Renal cortical epithelial cell (primary cell): ENCODE measurements at places on chromosomes 11 and 22. TPM values are rescaled to one million over a fixed set of nuclear protein-coding genes. Genes with fewer than 3 reads are reported as not detected.
A peak's percentile ranks its signal among the peaks of the same experiment; 100 is the strongest.

Gene CDON
- 5.7 and 9.4 TPM in 2 replicates for total RNA-seq

Gene HEPN1
- total RNA-seq: not detected in 2 replicates

Gene OR5P2
- 0.10 TPM in 1 of 2 replicates, not detected in the other for total RNA-seq

Gene PIWIL4
- 2.1 and 3.1 TPM in 2 replicates for total RNA-seq

Gene GRAMD4
- total RNA-seq: 55.1 and 121 TPM in 2 replicates

Gene MB
- not detected in 2 replicates for total RNA-seq

GRCh38 chr22:22914726-22915669 lies 27.4 kb downstream of the IGLL5 start:
- DNase-seq: no peak

DNA sequence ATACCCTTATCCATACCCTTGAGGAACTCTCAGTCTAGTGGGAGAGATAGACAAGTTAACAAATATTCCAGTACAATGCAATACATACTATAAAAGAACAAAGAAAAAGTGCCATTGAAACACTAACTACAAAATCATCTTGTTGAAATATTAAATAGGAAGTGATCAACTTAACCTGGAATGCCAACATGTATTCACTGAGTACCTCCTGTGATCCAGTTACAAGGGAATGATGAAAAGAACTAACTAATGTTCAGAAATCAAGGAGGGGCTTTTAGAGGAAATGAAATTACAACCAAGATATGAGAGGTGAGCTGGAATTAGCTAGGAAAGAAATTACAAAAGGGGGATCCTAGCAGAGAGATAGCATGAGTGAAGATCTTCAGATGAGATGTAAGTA lies 6.2 kb upstream of the FIBIN start:
- DNase-seq: no peak

DNA sequence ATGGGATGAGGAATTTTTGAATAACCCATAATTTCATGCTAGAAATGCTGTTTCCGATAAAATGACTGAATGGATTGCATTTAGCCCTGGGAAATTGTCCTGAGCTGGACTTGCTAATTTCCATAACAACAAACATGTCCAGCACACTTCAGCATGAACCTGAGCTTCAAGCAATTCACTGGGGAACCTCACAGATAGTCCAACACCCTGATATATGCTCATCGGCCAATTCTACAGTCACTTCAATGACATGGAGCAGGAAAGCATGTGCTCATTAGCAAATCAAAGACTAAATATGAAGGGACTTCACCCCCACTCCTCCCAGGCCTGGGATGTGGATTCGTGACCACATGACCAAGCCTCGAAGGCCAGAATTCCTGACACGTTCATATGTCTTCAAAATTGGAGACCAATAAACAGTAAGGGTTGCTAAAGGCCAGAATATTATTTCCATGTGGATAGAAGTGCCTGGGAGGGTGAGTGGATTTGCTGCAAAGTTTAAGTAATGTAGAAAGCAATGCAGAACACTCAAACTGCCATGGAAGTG lies 131.9 kb downstream of the SLC1A2 start:
- no peak for DNase-seq

- peak; percentile 51 for DNase-seq
These were observed 53.1 kb downstream of the SPECC1L start for GRCh38 chr22:24323695-24324094.

DNA sequence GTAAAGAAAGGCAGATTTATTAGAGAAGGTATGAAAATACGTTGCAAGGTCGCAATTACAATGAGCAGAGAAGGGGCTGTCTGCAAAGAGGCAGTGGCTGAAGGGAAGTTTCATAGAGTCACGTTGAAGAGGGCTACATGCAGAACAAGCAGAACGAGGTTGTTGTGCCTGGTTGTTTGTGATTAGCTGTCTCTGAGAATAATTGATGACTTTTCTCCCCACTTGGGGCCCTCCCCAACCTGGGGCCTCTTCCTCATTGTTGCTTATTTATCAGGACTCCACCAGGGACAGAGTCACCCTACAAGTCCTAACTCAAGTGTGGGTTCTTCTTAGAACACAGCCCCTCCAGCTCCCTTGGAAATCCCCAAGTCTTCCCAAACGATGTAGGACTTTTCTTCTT lies 29.1 kb downstream of the CSF2RB start:
- no peak for DNase-seq

- DNase-seq: peak; percentile 27
These were observed 751.0 kb downstream of the KCNA4 start for GRCh38 chr11:29265792-29266191.

- no peak for DNase-seq
These were observed 105.8 kb upstream of the ARHGAP42 start for GRCh38 chr11:100581318-100581717.

GRCh38 chr22:26904483-26904882 lies 247.1 kb downstream of the MIAT start:
- no peak for DNase-seq

DNA sequence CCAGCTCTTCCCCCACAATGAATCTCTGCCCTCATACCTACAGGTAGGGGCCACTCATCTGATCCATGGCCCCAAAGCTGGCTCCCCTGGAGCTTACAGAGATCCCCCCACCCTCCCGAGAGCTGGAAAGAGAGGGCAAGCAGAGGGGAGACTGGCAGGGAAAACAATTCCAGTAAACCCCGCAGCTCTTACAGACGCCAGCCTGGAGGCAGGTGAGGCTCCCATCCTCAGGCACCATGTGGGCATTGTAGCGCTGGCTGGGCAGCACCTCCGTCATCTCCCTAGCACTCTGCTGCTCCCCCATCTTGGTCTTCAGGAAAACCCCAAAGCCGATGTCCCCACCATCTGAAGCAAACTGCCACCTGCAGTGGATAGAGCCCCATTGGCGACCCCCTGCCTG lies 14.1 kb downstream of the SEC14L4 start:
- DNase-seq: no peak
